Nucleus accumbens (tissue), 56 donors: ENCODE measurements at places on chromosomes 16 and 17.
A peak's percentile ranks its signal among the peaks of the same experiment; 100 is the strongest.

- no peak for DNase-seq
Observed at GRCh38 chr17:73489333-73489732, 154.9 kb downstream of the SDK2 start.

DNA sequence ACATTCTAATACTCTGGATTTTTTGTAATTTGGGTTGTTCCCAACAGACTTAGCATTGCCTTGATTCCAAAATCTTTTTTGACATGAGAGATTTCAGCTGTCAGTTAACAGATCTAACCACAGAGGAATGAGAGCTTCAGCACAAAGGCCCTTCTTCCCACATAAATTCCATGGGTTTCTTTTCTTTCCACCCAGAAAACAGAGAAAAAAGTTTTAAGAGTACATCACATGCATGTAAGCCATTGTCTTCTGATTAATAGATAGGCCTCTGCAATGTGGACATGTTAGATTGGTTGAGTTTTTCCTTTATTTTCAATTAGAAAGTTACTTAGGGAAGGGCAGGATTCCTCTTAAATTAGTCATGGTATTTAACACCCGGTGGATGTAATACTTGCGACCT lies 939 bp downstream of the MYH8 start:
- no peak for DNase-seq

DNA sequence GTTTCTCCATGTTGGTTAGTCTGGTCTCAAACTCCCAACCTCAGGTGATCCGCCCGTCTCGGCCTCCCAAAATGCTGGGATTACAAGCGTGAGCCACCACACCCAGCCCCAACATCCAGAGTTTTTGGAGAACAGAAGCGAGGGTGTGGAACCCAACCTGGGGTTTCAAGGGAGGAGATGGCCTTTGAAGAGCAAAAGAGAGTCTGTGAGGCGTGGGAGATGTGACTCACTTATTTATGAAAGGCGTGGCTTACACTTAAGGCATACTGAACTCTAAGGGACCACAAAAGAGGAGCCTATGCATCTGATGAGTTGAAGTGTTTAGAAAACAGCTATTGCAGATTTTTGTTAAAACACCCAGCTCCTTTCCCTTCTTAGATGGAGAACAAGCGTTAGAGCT lies 18.9 kb downstream of the ARSG start:
- no peak for DNase-seq

DNA sequence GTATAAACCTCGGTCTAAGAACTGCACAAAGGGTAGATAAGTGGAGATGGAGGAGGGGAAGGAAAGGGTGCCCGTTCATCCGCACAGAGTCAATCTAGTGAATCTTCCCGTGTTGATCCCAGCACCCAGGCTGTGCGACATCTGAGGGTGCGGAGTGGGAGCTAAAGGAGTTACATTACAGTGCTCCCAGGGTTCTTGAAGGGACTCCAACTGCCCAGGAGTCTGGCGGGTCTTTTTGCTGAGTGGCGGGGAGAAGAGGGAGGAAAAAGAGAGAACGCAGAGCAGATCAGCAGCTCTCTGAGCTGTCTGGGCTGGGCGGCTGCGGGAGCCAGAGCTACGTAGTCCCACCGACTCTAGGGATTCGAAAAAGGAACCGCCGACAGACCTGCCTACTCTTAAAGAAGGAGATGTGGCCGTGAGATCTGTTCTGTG lies 1.6 kb upstream of the CA10 start:
- DNase-seq: no peak

- no peak for DNase-seq
Observed at GRCh38 chr17:3712811-3713463, 10.8 kb upstream of the HASPIN start.

GRCh38 chr16:71353736-71354135 lies 4.8 kb upstream of the CALB2 start:
- no peak for DNase-seq

DNA sequence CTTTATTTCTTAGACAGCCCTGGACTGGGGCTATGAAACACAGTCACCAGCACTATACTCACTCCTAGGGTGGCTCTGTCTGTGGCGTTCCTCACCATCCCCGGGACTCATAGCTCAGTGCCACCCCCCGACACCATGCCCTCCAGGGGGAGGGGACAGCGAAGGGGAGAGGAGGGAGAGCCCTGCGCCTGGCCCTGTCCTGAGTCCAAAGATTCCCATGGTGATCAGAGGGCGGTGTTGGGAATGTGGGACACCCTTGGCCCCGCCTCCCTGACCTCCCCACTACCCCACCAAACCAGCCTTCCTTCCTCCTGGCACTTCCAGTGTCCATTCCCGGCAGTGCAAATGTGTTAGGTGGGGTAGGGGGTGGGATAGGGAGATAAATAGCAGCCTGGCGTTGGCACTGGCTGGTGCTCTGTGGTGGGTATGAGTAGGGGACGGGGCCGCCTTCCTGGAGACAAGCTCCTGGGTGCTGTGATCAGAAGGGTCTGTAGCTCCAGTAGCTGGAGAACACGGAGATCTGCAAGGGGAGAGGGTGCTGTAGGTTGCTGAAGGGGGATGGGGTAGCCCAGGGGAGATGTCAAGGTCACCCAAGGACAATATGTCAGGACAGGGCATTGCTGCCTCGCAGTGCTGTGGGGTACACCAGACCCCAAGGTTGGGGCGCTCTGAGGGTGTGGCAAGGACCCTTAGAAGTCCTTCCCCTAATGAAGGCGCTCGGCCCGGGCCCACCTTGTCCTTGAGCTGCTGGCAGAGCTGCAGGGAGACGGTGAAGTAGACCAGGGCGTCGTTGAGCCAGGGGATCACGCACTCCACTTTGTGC lies 2.0 kb downstream of the SMIM22 start:
- no peak for DNase-seq

DNA sequence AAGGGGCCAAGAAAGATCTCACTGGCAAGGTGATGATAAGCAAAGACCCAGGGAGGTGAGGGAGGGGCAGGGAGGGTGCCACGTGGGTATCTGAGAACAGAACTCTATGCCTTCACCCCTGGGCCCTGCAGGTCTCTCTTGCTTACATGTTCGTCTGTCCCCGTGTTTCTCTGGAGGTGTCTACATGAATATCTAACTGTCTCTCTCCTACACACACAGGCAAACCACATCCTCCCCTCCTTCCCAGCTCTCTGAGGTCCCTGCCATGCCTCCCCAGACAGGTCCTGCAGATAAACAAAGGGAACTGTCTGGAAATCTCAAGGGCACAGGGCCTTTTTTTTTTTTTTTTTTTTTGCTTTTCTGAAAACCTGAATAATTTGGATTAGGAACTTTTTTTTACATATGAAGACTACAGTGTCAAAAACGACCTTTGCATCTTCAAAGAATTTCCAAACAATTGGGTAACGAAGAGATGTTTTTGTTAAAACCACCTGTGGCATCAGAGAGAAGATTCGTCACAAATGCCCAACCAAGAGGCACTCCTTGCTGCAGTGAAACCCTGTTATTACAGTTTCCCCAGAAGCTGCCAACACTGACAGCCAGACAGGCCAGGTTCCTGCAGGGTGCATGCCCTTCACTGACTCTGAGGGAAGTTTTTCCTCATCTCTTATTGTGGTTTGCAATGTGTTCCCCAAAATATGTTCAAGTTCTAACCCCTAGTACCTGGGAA lies 17.8 kb downstream of the PLLP start:
- DNase-seq: no peak

DNA sequence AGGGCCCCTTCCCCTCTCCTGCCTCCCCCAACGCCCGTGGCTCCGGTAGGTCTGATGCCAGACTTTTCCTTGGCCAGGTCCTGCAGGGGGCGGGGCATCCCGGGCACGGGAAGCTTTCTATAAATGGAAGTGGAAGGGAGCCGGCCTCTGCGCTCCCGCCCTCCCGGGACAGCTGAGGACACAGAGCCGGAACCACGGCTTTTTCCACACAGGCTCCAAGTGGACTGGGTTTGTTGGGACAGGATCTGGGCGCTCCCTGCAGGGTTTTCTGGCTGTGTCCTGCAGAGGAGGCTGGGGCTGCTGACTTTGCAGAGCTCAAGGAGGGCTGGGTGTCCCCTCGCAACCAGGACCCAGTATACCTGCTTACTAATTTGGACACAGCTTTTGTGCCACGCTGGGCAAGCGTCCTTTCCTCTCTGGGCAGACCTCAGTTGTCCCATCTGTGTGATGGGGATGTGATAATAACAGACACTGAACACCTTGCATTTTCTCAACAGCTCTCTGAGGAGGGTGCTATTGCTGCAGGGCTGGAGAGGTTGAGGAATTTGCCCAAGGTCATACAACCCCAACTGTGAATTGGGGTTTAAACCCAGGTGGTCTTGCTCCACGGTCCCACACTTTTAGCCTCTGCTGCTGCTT lies 1.8 kb downstream of the TNS4 start:
- no peak for DNase-seq

DNA sequence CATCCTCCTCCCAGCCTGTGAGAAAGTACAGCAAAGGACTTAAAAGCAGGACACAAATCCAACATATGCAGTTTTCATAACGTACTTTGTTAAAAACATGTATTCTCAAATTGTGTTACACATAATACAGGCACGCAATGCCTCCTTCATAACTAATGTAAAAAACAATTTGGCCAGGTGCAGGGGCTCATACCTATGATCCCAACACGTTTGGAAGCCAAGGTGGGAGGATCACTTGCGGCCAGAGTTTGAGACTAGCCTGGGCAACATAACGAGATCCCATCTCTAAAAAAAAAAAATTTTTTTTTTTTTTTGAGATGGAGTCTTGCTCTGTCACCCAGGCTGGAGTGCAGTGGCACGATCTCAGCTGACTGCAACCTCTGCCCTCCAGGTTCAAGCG lies 20.4 kb downstream of the TEX2 start:
- DNase-seq: no peak

GRCh38 chr17:46792071-46792470 lies 26.4 kb downstream of the WNT3 start:
- no peak for DNase-seq

- DNase-seq: no peak
Observed at GRCh38 chr17:64679710-64680216, 17.7 kb upstream of the SMURF2 start.

DNA sequence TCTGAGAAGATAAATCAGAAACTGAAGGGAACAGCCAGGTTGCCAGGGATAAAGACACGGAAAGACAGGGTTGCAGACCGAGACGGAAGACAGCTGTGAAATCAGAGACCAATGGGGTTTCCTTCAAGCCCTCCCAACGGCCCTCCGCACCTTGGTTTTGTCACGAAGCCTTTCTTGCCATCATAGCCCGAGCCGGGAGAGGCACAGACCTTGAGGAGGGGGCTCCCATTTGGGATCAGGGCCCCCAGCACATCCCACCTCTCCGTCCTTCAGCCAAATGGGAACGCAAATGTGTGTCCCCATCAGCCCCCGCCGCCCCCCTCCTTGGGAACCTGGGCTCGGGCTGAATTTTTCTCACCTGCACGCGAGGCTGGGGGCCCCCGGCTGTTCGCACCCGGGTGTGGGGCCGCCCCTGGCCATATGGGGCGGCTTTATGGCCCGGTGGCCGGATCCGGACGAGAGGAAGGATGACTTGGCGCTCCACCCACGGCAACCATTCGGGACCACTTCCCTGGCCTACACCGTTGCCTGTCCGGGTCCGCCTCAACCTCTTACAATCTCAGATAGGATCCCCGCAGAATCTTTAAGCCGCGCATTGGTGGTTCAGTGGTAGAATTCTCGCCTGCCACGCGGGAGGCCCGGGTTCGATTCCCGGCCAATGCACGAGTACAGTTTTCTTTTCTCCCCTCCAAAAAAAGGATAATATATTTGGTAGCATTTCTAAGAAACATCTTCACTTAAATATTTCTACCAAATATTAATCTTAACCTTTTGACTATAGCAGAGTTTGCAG lies 1.4 kb upstream of the HES7 start:
- DNase-seq: peak; percentile 22

GRCh38 chr16:68197250-68197649 lies 38.7 kb downstream of the ESRP2 start:
- no peak for DNase-seq

DNA sequence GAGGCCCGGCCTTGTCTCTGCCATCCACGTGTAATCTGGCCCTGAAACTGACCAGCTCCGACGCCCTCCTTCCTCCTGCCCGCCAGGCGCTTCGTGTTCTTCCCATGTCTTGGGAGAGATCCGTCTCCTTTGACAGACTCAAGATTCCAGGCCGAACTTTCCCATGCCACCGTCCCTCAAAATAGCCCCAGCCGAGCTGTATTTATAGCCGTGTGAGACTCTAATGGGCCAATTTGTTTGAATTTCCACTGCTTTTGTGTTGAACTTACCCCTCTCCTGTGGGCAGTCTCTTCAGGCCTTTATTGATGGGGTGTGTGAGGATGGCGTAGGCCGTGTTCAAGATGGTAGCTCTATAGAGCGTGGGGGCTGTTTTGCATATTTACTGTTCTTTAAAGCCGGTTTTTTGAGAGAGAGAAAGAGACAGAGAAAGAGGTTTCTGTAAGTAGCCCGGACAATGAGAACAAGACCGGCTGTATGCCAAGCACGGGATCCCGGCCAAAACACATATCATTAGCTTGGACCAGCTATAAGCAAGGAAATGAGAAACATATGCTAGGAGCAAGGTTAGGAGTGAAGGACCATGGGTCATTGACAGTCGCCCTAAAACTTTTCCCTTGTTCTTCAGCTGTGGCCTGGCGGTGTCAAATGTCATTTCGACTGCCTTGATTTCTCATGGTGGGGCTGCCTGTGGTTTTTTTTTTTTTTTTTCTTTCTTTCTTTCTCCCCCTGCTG lies 124.5 kb upstream of the ZFHX3 start:
- DNase-seq: no peak
